ENCODE measurements at places on chromosomes 5 and 9.

- DNase-seq, result no peak
Measured at GRCh38 chr5:1782385-1783215, 17.0 kb downstream of the MRPL36 start.

DNA sequence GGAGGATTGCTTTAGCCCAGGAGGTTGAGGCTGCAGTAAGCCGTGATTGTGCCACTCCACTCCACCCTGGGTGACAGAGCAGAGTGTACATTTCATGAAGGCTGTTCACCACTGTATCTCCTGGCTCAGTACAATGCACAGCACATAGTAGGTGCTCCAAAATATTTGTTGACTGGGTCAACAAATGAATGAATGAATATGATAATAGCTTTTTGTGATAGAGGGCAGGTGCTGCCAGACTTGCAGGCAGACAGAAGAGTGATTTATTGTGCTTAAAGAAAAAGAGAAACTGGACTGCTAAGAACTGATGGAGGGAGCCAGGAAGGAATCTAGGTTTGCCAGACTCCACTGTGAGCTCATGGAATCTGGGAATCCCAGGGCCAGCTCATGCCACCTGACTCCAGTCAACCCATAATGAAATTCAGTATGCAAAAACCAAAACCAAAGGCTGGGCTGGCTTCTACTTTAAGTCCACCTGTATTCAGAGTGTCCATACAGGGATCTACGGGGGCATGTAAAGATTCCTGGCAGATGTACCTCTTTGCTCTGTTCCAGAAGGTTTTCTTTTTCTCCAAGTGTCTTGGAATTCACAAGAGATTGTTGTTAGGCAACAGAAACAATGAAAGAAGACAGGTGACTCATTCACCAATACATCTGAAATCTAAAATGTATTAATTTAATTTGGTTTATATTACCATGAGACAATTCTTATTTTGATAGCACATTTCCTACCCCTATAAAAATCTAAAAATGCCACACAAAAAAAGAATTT is 15.5 kb upstream of the CTNNA1 start:
- no peak for DNase-seq

- no peak for DNase-seq
Measured at GRCh38 chr5:114477816-114478334, 116.0 kb downstream of the KCNN2 start.

- no peak for DNase-seq
Measured at GRCh38 chr5:92944903-92945604, 636.0 kb downstream of the NR2F1-AS1 start.

All from esophagus squamous epithelium (tissue), 5 donors.